ENCODE measurements at places on chromosomes 12 and 14.

DNA sequence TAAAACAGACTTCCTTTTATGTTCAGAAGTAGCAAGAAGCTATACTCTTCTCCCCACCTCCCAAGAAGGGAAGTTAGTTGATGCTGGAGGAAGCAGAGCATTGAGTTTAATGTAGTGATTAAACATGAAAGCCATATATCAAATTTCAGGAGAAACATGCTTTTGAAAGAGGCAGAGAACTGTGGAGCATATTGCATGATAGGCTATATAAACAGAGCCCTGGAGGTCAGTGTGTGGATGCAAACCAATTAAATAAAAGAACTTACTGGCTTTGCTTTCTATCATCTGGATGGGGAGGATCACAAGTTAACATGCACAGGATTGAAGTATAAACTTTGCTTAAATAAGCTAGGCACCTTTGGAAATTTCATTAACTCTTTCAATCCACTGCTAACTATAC, 94.1 kb downstream of the MSRB3 start:
- no peak for DNase-seq

GRCh38 chr12:130920723-130921381, 32.9 kb upstream of the ADGRD1 start:
- no peak for DNase-seq

DNA sequence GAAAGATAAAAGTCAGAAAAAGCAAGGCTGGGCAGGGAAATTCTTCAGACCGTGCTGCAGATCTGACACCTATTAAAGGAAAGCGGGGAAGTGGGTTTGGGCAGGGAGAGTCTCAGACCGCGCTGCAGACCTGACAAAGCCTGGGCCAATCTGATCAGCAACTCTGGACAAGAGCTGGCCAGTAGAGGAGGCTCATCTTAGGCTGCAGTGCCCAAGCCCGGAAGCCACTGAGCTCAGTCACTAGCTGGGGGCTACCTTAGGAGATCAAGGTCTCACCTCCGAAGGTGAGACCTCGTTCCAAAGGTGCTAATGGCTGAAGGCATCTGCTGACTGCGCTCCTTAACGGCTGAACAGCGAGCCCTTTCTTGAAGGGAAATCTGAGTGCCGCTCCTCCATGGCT, 60.2 kb downstream of the SINHCAF start:
- no peak for DNase-seq

GRCh38 chr12:4591180-4591687, 29.2 kb downstream of the DYRK4 start:
- no peak for DNase-seq

GRCh38 chr12:26062566-26062965, 62.3 kb downstream of the BHLHE41 start:
- DNase-seq: no peak

GRCh38 chr14:44785096-44785495, 176.7 kb downstream of the KLHL28 start:
- DNase-seq: no peak

DNA sequence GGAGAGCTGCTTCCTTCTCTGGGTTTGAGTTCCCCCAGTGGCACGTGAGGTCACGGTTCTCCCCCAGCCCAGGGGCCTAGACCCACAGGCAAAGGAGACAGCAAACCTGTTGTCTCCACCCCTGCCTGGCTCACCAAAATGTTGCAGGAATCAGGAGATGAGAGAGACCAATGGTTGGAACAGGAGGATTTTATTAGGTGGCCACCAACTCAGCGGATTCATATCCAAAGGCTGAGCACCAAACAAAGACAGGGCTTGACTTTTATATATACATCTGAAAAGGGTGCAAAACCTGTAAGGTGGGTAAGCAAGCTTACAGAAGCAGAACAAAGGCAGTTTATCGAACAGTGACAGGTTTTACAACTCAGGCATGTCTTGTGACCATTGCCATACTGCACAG, 9.2 kb upstream of the ADAM21 start:
- no peak for DNase-seq

- no peak for DNase-seq
Observed at GRCh38 chr12:47097276-47097896, 17.6 kb upstream of the AMIGO2 start.

GRCh38 chr12:31369712-31370521, 44.0 kb upstream of the SINHCAF start:
- no peak for DNase-seq

DNA sequence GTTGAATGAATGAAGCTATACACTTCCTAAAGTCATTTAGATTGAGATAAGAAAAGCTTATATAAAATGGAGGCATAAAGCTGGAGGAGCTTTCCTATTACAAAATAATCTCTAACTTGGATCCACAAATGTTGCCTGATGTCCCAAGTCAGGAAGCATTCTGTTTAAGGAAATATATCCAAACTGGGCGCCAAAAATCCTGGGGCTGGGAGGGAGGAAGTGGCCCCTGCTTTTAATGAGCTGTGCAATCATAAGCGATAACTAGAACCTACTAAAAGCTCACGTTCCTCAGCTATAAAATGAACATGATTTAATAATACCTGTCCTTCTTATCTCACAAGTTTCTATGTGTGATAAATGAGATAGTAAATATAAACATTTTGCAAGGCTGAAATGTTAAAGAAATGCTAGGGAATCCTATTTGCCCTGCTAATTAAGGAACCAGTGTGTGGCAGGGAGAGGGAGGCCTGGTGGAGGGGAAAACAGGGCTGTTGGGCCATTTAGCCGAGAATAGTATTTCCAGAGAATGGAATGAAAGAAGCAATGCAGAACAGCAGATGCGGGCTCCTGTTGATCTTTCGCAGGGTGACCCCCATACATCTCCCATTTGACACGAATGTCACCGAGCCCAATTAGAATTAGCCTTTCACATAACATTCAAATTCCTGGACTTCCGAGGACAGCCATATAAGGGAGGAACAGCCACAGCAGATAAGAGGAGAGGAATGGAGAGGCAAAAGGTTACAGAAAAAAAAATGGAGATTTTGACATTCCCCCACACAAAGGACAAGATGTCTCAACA, 25.9 kb downstream of the DUSP6 start:
- DNase-seq: no peak

GRCh38 chr14:100554082-100554677, 33.0 kb downstream of the BEGAIN start:
- DNase-seq: no peak

- no peak for DNase-seq
Observed at GRCh38 chr14:89533766-89534165, 116.7 kb upstream of the FOXN3 start.

Data from stimulated activated CD4-positive, alpha-beta T cell treated with anti-CD3 and anti-CD28 coated beads, Interleukin-12 subunit alpha, Interleukin-12 subunit beta, amount 100 ng/mL, for 48 hours (primary cell).